Right renal pelvis (tissue), 4 donors: ENCODE measurements at places on chromosomes 5 and 9. TPM values are rescaled to one million over a fixed set of nuclear protein-coding genes. Genes with fewer than 3 reads are reported as not detected.

The ZFP37 gene
- 15.5 TPM for polyA plus RNA-seq

GRCh38 chr9:2531481-2531880, 90.1 kb upstream of the VLDLR start:
- DNase-seq, result no peak

DNA sequence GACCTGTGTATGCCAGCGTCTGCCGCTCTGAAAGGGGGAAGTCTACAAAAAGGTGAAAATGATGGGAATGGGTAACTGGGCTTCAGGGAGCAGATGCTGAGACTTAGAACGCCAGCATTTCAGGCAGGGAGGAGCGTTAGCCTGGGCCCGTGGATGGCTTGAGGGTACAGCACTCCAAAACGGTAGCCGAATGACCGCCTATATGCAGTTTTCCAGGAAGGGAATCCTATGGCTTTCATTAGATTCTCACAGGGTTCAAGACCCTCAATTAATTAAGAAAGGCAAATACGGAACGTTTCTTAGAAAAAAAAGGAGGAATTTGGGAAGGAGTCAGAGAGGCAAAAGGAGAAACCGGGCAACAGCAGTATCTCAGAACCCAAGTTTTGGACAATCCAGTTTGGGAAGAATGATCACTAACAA, 639 bp downstream of the AMACR start:
- no peak for DNase-seq

- DNase-seq, result no peak
These were observed 3.5 kb downstream of the SURF1 start for GRCh38 chr9:133352635-133353340.

- DNase-seq, result no peak
These were observed 4.6 kb downstream of the SLC35A4 start for GRCh38 chr5:140569197-140569596.

DNA sequence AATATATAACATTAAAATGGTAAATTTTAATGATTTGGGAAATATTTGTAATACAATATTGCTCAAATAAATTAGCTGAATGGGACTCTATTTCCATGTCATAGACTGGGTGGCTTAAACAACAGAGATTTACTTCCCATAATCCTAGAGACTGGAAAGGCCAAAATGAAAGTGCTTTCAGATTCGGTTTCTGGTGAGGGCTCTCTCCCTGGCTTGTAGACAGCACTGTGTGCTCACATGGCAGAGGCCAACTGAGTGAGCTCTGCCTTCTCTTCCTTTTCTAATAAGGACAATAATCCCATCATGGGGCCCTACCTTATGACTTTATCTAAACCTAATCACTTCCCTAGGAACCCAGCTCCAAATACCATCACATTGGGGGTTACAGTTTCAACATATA, 196.2 kb downstream of the MARCHF11 start:
- no peak for DNase-seq

GRCh38 chr9:121445986-121446385, 53.7 kb downstream of the GGTA1 start:
- DNase-seq, result no peak

DNA sequence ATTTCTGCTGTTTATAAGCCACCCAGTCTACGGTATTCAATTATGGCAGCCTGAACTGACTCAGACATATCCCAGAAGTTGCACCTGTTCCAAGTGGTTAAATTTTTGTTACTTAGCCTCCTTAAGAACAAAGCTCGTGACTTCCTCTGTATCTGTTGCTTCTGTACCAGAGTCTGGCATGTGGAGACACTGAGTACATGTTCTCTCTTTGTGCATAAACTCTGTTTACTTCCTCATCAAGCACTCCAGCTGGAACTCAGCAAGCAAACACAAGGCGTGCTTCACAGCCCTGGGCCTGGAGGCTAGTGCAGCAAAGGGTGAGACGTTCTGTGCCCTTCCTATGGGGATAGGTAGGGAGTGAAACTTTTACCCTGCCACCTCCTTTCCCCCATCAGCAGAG, 19.0 kb downstream of the C9orf152 start:
- DNase-seq, result no peak

- DNase-seq, result no peak
These were observed 14.7 kb upstream of the CPEB4 start for GRCh38 chr5:173873306-173873922.

The HAND1 gene
- polyA plus RNA-seq, result not detected

The SREK1 gene
- polyA plus RNA-seq, result 170 TPM

DNA sequence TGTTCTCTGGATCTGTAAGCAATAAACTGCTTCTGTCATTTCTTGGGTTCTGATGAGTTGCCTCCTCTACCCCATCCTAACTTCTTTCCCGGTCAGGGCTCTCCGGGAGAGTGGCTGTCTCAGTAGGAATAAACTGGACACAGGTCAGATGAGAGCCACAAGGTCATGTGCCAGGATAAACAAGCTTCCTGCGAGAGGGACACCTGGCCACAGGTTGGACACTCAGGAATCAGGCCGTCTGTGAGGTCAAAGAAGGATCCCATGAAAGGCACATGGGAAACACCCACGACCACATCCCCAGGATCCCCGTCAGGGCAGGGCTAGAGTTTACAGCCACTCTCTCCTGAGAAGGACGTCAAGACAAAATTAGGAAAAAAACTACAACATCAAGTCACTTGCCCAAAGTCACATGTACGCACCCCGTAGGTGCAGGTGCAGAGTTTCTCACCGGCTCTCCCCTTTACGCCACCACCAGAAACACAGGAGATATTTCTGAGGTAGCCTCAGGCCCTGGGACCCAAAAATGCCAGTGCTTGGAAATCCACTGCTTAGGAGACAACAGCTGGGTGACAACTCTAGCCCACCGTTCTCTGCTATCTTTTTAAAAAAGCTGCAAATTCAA, 28.7 kb downstream of the CCT5 start:
- DNase-seq, result no peak

- DNase-seq, result no peak
These were observed 226.6 kb downstream of the EBF1 start for GRCh38 chr5:158873104-158873503.

DNA sequence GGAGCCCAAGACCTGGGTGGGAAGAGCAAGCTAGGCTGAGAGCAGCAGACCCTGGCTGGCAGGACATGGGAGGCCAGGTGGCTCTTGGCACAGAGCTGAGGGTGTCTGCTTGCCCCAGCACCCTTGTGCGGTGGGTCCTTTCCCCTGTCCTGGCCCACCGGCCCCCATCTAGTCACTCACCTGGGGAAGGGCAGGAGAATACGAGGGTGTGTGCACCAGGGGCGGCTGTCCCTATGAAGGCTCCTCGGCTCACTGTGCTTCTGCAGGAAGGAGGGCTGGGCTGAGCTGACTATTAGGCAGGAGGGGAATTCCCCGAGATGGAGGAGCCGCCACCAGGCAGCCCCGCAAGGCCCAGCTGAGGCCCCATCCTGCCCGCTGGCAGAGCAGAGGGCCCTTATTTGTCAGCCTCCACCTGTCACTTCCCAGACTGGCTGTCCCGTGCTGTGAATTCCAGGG, 6.1 kb upstream of the TNIP1 start:
- DNase-seq, result no peak

The TNC gene
- polyA plus RNA-seq, result 411 TPM

The CCL28 gene
- 3.4 TPM for polyA plus RNA-seq

DNA sequence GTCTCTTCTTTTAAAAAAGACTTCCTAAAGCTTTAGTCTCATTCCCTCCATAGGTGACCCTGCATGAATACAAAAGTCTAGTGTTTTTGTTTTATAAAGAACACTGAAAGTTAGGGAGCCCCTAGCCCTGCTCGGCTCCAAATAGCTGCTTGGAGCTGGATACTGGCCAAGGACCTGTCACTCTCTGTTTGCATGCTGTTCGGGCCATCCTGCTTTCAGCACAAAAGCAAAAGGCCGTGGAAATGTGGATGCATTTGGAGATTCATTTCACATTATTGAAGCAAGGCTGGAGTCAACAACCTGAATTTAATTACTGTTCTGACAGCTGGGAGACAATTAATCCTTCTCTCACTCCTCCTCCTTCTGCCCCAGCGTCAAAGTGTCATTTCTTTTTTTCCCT, 151.7 kb upstream of the NMUR2 start:
- no peak for DNase-seq

The F2R gene
- polyA plus RNA-seq, result 76.9 TPM

GRCh38 chr9:134025606-134026541, 593 bp downstream of the BRD3OS start:
- peak; percentile 41 for DNase-seq

DNA sequence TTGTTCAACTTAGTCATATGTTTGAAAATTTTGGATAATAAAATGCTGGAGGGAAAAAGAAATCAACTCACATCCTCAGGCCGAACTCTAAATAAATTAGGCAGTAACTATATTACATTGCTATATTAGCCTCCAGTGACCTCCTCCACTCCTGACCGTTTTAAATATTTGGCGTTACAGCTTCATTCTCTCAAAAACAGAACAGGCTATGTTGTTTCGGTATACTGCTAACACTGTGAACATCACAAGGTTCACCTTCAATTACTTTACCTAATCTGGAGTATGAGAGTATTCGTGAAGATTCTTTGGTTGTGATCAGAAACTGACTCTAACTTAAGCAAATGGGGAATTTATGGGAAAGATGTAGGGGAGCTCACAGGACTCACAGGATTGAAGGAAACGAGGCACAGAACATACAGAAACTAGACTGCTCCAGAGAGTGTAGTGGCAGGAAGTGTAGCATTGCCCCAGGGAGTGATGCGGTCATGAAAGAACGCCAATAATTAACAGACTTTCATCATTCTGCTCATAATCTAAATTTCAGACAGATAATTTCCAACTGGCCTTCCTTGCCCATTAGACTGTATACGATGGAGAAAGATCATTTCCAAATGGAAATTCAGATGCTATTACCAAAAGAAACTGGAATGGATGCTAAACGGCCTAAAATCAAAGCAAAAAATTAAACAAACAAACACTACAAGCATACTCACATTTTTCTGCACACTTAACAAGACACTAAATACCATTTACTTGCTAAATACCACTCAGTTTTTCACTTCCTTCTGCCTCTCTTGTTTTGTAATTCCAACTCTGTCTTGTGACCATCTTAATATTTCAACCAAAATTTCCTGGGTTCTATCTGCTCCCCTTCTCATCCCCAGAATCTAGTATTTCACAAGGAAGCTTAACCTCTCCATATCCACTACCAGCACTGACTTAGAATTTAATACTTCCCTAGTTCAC, 110.1 kb upstream of the LPAR1 start:
- no peak for DNase-seq

- no peak for DNase-seq
These were observed 232.3 kb upstream of the PTGER4 start for GRCh38 chr5:40447438-40447837.

The LCN6 gene
- not detected for polyA plus RNA-seq

DNA sequence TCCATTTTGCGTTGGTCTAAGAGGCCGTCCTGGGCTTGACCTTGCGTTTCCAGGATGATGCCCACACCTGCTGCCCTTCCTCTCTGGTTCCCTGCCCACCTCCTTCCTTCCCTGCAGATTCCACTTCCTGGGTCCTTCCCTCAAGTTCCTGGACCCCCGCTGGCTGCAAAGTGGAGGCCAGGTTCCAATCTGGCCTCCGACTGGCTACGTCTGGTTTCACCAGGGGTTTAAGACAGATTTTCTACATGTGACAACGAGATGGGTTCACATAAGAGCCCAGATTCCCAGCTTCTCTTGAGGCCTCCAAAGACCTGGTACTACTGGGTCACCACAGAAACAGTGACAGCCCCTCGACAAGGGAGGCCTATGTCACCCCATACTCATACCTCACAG, 2.1 kb downstream of the MGAT4B start:
- no peak for DNase-seq

DNA sequence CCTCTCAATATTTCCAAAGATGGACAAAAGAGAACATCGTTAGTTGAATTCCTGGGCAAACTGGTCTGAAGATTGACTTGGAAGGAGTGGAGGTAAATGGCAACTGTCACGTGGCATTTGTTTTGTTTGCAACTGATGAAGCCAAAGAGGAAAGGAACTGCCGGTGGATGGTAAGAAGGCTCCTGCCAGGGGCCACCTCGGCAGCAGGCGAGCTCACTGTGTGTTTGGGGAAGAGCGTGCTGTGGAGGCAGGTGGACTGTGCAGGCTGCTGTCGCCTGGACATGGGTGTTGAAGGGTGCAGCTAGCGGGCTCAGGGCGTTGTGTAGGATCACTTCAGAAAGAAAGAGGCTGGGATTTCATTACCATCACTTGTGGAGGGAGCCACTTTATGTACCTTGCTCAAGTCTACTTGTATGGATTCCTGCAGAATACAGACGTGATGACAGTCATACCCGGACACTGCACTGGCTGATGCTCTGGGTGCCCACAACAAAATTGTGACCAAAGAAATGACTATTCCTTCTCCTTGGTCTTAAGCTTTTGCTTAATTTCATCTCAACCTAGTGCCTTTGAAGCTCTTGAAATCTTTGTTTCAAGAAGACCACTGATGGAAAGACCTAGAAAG, 72.7 kb downstream of the MAP1B start:
- no peak for DNase-seq

The CDH9 gene
- polyA plus RNA-seq, result 10.9 TPM

DNA sequence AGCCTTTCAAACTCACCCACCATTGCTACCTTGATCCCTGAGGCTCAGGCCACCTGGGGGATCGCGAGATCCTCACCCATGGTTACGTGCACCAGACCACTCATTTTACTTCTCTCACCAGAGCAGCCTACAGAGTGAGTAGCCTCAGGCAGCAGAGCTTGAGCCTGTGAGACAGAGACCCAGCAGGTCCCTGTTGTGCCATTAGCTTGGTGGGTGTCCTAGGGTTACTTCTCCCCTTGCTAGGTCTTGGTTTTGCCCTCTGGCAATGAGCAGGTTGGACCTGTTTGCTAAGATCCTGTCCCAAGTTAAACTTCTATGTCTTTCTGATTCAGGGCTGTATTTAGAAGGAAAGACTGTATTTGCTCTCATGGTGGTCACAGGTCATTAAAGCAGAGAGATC, 21.8 kb downstream of the WHRN start:
- no peak for DNase-seq

DNA sequence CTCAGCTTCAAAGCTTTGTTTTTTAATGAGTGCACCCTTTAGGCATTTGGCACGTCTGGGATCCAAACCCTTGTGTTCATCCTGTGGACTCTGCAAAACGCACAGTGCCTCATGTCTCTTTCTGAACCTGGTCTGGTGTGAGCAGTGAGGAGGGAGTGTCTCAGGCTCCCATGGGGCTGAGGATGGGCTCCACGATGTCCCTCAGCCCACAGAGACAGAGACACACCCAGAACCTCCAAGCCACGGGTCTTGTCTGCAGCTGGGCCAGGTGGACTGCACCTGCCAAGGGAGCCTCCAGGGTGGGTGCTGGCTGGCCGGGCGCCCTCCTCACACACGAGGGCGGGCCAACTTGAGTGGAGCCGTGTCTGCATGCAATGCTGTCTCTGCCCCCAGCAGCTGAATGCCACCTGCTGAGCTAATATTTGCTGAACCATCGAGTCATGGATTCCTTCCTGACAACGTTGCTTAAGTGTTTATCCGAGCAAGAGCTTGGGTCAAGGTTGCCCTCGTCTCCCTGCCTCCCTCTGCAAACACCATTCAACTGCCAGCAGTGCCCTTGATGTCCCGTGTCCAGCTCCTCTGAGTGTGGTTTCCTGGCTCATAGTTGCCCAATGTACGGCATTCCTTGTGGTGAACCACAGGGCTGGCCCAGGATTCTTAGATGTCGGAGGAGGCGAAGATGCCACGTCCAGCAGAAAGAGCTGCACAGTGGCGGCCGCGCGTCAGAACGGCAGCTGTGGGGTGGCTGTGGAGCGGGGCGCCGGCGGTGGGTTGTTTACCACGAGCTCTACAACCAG, 31.4 kb upstream of the LPCAT1 start:
- no peak for DNase-seq

The LURAP1L gene
- 22.5 TPM for polyA plus RNA-seq

The AQP3 gene
- polyA plus RNA-seq, result 137 TPM
